M059J (cell line): ENCODE measurements at places on chromosomes 6 and 20. TPM values are rescaled to one million over a fixed set of nuclear protein-coding genes. Genes with fewer than 3 reads are reported as not detected.

The ELOVL2 gene
- 6.2 and 7.1 TPM in 2 replicates for total RNA-seq

The AHCY gene
- 123 and 125 TPM in 2 replicates for total RNA-seq

The C6orf15 gene
- not detected in 2 replicates for total RNA-seq

The PLTP gene
- 9.6 and 13.4 TPM in 2 replicates for total RNA-seq

The BEND6 gene
- 16.3 and 21.4 TPM in 2 replicates for total RNA-seq

The GPX5 gene
- not detected in 2 replicates for total RNA-seq

The DEFB124 gene
- total RNA-seq = not detected in 2 replicates

The CPNE5 gene
- 0.02 TPM in 1 of 2 replicates, not detected in the other for total RNA-seq

The SEMG1 gene
- not detected in 2 replicates for total RNA-seq

The GNAS-AS1 gene
- 1.0 TPM in 1 of 2 replicates, not detected in the other for total RNA-seq

The CCN6 gene
- not detected in 2 replicates for total RNA-seq

The TTLL9 gene
- total RNA-seq = not detected in 2 replicates

The C20orf202 gene
- total RNA-seq = not detected in 2 replicates

The GSTA2 gene
- 0.12 TPM in 1 of 2 replicates, not detected in the other for total RNA-seq

The TRIM40 gene
- not detected in 2 replicates for total RNA-seq

The UNC5CL gene
- total RNA-seq = 0.02 and 0.20 TPM in 2 replicates

The LY6G5C gene
- total RNA-seq = 2.0 and 2.5 TPM in 2 replicates

The EFCAB8 gene
- not detected in 2 replicates for total RNA-seq

The POU5F1 gene
- total RNA-seq = 0.39 TPM in 1 of 2 replicates, not detected in the other

The SUPT3H gene
- total RNA-seq = 4.5 and 7.3 TPM in 2 replicates

The SYCP2 gene
- 0.79 and 1.2 TPM in 2 replicates for total RNA-seq

The RNF182 gene
- 19.7 and 26.5 TPM in 2 replicates for total RNA-seq

The KCNK5 gene
- not detected in 2 replicates for total RNA-seq

The ATXN1 gene
- 31.5 and 35.4 TPM in 2 replicates for total RNA-seq

The SLC12A5 gene
- 0.37 and 1.8 TPM in 2 replicates for total RNA-seq

The PHACTR1 gene
- 1.2 and 3.5 TPM in 2 replicates for total RNA-seq

The DEFB114 gene
- not detected in 2 replicates for total RNA-seq

The SLC26A8 gene
- 0.10 TPM in 1 of 2 replicates, not detected in the other for total RNA-seq
